Smooth muscle cell of the coronary artery (primary cell): ENCODE measurements at places on chromosomes 13 and 19. TPM values are rescaled to one million over a fixed set of nuclear protein-coding genes. Genes with fewer than 3 reads are reported as not detected.

MYH14 gene
- under 0.01 TPM in 1 of 2 replicates, not detected in the other for total RNA-seq

LILRB5 gene
- not detected in 2 replicates for total RNA-seq

RASGRP4 gene
- not detected in 2 replicates for total RNA-seq

MADCAM1 gene
- total RNA-seq = not detected in 2 replicates

TPTE2 gene
- not detected in 2 replicates for total RNA-seq

GRIK5 gene
- total RNA-seq = 0.23 TPM in 1 of 2 replicates, not detected in the other
